ENCODE measurements at places on chromosomes 11 and 22. TPM values are rescaled to one million over a fixed set of nuclear protein-coding genes. Genes with fewer than 3 reads are reported as not detected.

Gene DGAT2
- 1.2 TPM for total RNA-seq

Gene ALDH3B1
- total RNA-seq = not detected

Gene RASD2
- total RNA-seq = 0.07 TPM

Gene INS
- total RNA-seq = not detected
